A549 treated with DMSO at 1 μM for 4 hours (cell line): ENCODE measurements at places on chromosomes 3 and 15. TPM values are rescaled to one million over a fixed set of nuclear protein-coding genes. Genes with fewer than 3 reads are reported as not detected.

The TSC22D2 gene
- 10.7 to 14.5 TPM (median 11.3 TPM) in 5 replicates for total RNA-seq

The MRAS gene
- total RNA-seq: 8.0 to 12.1 TPM (median 10.5 TPM) in 5 replicates

The SPSB4 gene
- total RNA-seq: 0.10 to 0.27 TPM (median 0.16 TPM) in 5 replicates

The MESP1 gene
- total RNA-seq: 2.7 to 8.0 TPM (median 6.3 TPM) in 5 replicates

The EPHB1 gene
- 0.05 to 0.23 TPM (median 0.11 TPM) in 4 of 5 replicates, not detected in the other for total RNA-seq

The DZIP1L gene
- total RNA-seq: 5.7 to 6.8 TPM (median 6.6 TPM) in 5 replicates

The SLC9C1 gene
- total RNA-seq: not detected in 5 replicates

The C3orf38 gene
- 17.0 to 20.0 TPM (median 17.8 TPM) in 5 replicates for total RNA-seq

The PTH1R gene
- 0.18 to 0.83 TPM (median 0.45 TPM) in 4 of 5 replicates, not detected in the other for total RNA-seq

The FBN1 gene
- 7.4 to 12.3 TPM (median 9.2 TPM) in 5 replicates for total RNA-seq

The GOLGA8T gene
- 0.66 to 1.7 TPM (median 1.3 TPM) in 5 replicates for total RNA-seq

The ERICH6 gene
- 0.07 to 0.08 TPM in 2 of 5 replicates, not detected in the others for total RNA-seq

The PFN2 gene
- total RNA-seq: 151 to 184 TPM (median 169 TPM) in 5 replicates

The PDE12 gene
- 15.4 to 17.7 TPM (median 17.1 TPM) in 5 replicates for total RNA-seq

The PCYT1A gene
- total RNA-seq: 32.1 to 39.9 TPM (median 35.5 TPM) in 5 replicates

The PGBD4 gene
- 1.4 to 1.8 TPM (median 1.6 TPM) in 5 replicates for total RNA-seq

The FOXL2 gene
- 3.4 to 4.9 TPM (median 4.6 TPM) in 5 replicates for total RNA-seq

The RARB gene
- 6.6 to 16.1 TPM (median 14.1 TPM) in 5 replicates for total RNA-seq

The CD80 gene
- total RNA-seq: not detected in 5 replicates

The VILL gene
- total RNA-seq: 0.10 to 0.27 TPM (median 0.15 TPM) in 4 of 5 replicates, not detected in the other

The MESP2 gene
- 0.37 to 0.65 TPM (median 0.62 TPM) in 5 replicates for total RNA-seq

The ZNF774 gene
- 0.83 to 1.4 TPM (median 1.0 TPM) in 5 replicates for total RNA-seq

The ST8SIA2 gene
- 0.40 to 1.1 TPM (median 0.64 TPM) in 5 replicates for total RNA-seq

The NCEH1 gene
- 34.3 to 40.8 TPM (median 40.3 TPM) in 5 replicates for total RNA-seq

The SEMA6D gene
- total RNA-seq: not detected in 5 replicates

The CIDEC gene
- total RNA-seq: 1.8 to 2.8 TPM (median 2.1 TPM) in 5 replicates

The ERC2 gene
- total RNA-seq: 0.10 to 0.30 TPM (median 0.23 TPM) in 3 of 5 replicates, not detected in the others

The PLA2G4D gene
- total RNA-seq: not detected in 5 replicates

The NR2F2 gene
- total RNA-seq: 18.5 to 28.5 TPM (median 23.6 TPM) in 5 replicates

The B3GNT5 gene
- total RNA-seq: 14.2 to 21.4 TPM (median 17.6 TPM) in 5 replicates

The ADIPOQ gene
- not detected in 5 replicates for total RNA-seq

The SCN11A gene
- 0.01 TPM in 1 of 5 replicates, not detected in the others for total RNA-seq

The SLC24A5 gene
- total RNA-seq: not detected in 5 replicates

The ALDH1A2 gene
- 0.16 to 0.49 TPM (median 0.32 TPM) in 5 replicates for total RNA-seq

The NRROS gene
- total RNA-seq: 0.04 TPM in 1 of 5 replicates, not detected in the others

The KBTBD13 gene
- total RNA-seq: 0.02 TPM in 1 of 5 replicates, not detected in the others

The ITIH4 gene
- total RNA-seq: 0.38 to 1.6 TPM (median 0.84 TPM) in 5 replicates

The ARRDC4 gene
- total RNA-seq: 0.19 to 0.31 TPM (median 0.21 TPM) in 5 replicates

The CKMT1A gene
- total RNA-seq: 2.2 to 3.1 TPM (median 2.7 TPM) in 5 replicates

The AGTR1 gene
- total RNA-seq: 0.44 to 0.61 TPM (median 0.48 TPM) in 5 replicates

The PCSK6 gene
- total RNA-seq: 10.9 to 12.5 TPM (median 11.9 TPM) in 5 replicates

The SI gene
- not detected in 5 replicates for total RNA-seq

The RPL15 gene
- 2,840 to 3,641 TPM (median 2,893 TPM) in 5 replicates for total RNA-seq
